ENCODE measurements at places on chromosomes 5 and 9.
A peak's percentile ranks its signal among the peaks of the same experiment; 100 is the strongest.

DNA sequence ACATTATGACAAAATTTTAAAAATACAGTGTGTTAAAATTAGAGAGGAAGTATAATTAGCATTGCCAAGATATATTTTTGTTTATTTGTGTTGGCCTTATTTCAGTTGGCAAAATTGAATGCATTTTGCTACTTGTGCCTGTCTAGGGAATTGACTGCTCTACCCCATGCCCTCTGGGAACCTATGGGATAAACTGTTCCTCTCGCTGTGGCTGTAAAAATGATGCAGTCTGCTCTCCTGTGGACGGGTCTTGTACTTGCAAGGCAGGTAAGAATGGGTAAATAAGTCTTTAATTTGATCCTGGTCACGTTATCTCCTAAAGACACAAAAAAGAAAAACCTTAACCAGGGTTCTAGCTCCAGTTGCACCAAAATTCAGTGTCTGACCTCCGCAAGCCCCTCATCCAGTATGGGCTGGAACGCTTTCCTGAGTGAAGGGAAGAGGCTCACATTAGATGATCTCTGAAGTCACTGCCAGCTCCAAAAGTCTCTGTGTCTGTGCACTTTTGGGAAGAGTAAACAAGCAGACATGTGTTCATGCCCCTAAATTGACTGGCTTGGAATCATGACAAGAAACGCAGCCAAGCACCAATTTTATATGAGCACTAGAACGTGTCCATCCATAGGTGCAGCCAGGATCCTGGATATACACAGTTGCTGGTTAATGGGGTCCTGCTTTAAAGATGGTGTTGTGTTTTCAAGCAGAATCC lies 98.3 kb upstream of the PRRC1 start:
- no peak for DNase-seq

DNA sequence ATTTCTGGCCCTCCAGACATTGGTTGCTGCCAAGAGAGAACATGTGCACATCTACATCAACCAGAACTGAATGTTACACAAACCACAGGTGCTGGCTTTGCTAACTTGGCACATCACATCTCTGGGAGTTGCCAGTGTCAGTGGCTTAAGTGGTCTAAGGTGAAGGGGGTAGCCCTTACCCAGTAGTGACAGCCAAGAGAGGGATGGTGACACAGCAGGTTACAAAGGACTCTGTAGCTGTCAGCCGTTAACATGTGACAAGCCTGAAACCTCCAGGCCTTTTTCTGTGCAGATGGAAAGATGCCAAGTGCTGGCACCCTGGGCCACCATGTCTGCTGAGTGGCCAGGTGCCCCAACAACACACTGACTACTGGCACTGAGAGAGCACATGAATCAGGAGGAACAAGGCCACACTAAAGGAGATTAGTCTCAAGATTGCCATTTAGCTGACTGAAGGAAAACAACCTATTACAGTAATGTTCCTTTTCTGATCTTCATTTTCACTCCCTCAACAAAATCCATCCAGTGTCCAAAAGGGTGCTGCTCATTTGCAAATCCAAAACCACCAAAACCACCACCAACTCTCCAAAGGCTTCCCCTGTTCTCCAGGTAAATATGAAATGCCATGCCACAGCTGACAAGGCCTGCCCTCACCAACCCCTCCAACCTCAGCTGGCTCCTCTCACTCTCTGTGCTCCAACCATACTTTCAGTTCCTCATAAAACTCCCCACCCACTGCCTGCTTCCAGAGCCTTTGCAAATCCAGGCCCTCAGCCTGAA lies 20.2 kb downstream of the SIL1 start:
- no peak for DNase-seq

GRCh38 chr9:69141851-69142250 lies 32.2 kb upstream of the TJP2 start:
- no peak for DNase-seq

DNA sequence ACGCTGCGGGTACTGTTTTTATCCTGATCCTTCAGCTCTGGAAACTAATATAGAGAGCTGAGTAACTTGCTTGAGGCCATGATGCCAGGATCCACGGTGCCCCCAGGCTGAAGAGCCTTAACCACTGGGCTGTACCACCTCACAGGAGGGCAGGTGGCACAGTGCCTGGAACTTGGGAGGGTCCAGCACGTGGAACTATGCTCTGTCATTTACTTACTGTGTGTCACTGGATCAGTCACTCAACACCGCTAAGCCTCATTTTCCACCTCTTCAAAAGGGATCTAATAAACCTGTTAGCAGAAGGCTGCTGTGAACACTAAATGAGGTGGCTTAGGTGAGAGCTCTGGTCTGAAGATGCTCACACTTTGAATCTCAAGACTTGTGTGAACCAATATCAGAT lies 29.6 kb downstream of the KCNIP1 start:
- no peak for DNase-seq

DNA sequence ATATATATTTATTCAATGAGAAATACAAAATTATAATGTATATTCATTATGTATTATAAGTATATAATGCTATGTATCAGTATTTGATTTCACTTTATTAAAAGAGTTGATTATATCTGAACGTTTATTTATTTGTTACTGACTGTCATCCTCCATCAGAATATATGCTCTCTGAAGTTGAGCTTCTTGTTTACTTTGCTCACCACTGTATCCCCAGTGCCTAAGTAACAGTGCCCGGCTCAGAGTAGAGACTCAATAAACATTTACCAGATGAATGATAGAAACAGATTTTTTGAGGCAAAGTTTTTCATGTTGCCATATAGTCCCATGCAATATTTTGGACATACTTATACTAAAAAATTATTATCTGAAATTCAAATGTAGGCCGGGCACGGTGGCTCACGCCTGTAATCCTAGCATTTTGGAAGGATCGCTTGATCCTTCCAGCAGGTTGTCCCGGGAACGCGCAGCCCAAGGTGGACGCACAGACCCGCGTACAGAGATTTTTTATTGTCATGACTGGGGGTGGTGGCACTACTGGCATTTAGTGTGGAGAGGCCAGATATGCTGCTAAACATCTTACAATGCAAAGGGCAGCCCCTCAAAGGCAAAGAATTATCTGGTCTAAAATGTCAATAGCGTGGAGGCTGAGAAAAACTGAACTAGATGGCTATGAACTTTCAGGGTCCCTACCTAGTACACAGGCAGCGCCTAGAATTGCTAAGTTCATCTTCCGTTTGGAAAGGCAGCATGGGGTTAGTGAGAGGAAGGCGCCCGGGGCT lies 761 bp upstream of the DNAJC25 start:
- DNase-seq = no peak

- no peak for DNase-seq
Observed at GRCh38 chr5:39340506-39340905, 23.8 kb downstream of the C9 start.

DNA sequence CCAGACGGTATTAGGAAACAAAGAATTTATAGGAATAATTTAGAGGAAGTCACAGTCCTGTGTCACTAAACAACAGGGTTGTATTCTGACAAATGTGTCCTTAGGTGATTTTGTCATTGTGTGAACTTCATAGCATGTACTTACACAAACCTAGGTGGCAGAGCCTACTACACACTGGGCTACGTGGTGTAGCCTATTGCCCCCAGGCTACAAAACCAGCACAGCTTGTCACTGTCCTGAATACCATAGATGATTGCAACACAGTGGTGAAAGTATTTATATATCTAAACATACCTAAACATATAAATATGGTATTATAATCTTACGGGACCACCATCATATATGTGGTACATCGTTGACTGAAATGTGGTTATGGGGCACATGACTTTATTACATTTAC lies 69.3 kb downstream of the COL23A1 start:
- DNase-seq = no peak

- peak; percentile 56 for DNase-seq
Observed at GRCh38 chr9:88658311-88658822, 123.4 kb downstream of the NXNL2 start.

- DNase-seq = no peak
Observed at GRCh38 chr9:132144708-132145365, 17.0 kb upstream of the NTNG2 start.

GRCh38 chr9:86115886-86116285 lies 16.5 kb upstream of the GOLM1 start:
- no peak for DNase-seq

- DNase-seq = peak; percentile 11
Observed at GRCh38 chr5:113606298-113607134, 93.0 kb downstream of the YTHDC2 start.

GRCh38 chr9:127860260-127860659 lies 5.8 kb upstream of the ENG start:
- no peak for DNase-seq

- DNase-seq = no peak
Observed at GRCh38 chr5:122316656-122317055, 4.6 kb downstream of the SNCAIP start.

GRCh38 chr5:178180141-178180863 lies 6.9 kb downstream of the GMCL2 start:
- no peak for DNase-seq

- peak; percentile 66 for DNase-seq
Observed at GRCh38 chr9:115013998-115014397, 83.6 kb upstream of the TNFSF8 start.

- no peak for DNase-seq
Observed at GRCh38 chr5:124652514-124652819, 94.0 kb downstream of the ZNF608 start.

- peak; percentile 29 for DNase-seq
Observed at GRCh38 chr5:153513156-153513555, 22.7 kb downstream of the GRIA1 start.

- DNase-seq = no peak
Observed at GRCh38 chr5:128258372-128258771, 174.8 kb downstream of the SLC12A2 start.

DNA sequence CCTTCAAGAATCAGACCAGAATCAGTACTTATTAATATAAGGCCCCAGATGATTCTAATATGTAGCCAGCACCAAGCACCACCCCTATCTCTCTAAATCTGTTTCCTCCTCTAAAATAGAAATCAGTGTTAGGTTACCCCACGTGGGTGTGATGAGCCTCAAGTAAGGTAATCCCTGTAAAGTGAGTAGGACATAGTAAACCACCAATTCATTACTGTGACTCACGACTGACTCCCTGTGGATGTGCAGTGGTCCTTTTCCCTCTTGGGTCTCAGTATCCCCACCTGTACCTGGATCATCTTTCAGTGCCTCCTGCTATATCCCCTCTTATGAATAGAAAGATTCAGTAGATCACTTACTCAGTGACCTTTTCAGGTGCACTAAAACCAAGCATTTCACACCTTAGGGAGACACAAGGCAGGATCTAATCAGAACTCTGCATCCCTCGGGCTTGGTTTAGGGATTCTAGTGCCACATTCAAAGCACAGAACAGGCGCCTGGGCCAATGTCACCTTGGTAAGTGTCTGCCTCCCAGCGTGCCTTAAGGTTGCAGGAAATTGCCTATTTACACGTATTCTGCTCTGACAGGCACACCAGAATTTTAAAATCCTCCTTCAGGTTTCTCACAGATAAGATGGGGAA lies 12.2 kb upstream of the ALDH1B1 start:
- DNase-seq = no peak

DNA sequence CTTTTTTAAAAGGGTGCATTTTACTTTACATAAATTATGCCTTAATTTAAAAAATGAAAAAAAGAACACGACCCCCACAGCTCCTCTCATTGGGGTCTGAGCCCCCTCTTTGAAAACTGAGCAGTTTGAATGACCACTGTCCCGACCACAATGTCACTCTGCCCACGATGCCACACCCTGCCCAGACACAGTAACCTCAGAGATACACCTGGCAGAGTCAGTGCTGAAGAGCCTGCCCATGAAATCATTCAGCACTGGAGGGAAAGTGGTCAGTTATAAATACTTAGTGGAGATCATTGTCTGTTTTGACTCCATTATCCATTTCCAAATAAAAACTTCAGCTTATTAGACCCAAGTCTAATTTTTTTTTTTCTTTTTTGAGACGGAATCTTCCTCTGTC lies 49.3 kb downstream of the DNAJC21 start:
- DNase-seq = no peak

DNA sequence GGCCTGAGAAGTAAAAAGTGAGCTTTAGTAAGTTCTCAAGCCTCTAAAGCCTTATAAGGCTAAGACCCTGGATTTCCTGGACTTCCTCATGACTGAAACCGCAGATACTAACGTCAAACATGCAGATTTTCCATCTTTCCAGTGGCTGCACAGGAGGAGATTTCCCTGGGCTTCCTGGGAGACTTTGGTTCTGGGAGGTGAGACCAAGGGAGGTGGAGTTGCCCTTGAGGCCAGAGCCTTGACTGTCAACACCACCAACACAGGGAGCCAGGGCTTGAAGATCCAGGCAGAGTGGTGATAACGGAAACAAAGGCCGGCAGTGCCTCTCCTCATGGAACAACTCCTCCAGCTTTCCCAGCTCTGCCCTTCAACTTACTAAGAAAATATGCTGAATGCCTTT lies 144.7 kb upstream of the LRRTM2 start:
- DNase-seq = no peak

DNA sequence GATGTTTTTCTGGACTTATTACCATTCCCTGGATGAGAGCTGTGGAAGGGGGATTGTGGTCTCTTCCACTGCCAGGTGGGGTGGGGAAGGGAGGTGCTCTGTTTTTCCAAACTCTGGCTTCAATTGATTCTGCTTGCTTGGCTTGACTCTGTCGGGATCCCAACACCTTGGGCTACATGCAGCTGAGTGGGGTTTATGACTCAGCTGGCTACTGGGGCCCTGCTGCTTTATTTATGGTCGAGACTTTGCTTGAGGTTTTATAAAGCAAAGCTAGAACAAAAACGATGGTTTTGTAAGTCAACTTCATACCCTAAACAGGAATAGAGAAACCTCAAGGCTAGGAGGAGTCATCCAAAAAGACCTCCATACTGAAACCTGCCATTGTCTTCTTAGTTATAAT lies 76.3 kb downstream of the AOPEP start:
- DNase-seq = no peak

- no peak for DNase-seq
Observed at GRCh38 chr5:93925321-93925720, 183.9 kb upstream of the POU5F2 start.

GRCh38 chr5:80033513-80033912 lies 1.6 kb upstream of the THBS4 start:
- no peak for DNase-seq

DNA sequence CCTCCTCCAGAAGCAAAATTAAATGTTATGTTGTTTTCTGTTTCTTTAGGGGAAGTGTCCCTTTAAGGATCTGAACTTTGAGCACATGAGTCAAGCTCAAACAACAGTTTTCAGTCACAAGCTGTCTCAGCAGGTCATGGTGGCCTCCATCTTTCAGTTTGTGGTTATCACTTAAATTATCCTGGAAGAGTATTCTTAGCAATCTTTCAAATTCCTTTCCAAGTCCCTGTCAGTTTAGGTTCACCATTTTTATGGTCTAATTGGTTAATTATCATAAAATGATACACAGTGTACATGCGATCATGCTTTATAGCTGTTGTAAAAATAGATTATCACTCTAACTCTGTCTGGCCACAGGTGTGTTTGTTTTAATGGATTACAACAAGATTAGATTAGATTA lies 43.1 kb upstream of the SELENOP start:
- no peak for DNase-seq

- DNase-seq = no peak
Observed at GRCh38 chr9:89462199-89462598, 35.7 kb downstream of the SEMA4D start.
